ENCODE measurements at places on chromosomes 5 and 9.

DNA sequence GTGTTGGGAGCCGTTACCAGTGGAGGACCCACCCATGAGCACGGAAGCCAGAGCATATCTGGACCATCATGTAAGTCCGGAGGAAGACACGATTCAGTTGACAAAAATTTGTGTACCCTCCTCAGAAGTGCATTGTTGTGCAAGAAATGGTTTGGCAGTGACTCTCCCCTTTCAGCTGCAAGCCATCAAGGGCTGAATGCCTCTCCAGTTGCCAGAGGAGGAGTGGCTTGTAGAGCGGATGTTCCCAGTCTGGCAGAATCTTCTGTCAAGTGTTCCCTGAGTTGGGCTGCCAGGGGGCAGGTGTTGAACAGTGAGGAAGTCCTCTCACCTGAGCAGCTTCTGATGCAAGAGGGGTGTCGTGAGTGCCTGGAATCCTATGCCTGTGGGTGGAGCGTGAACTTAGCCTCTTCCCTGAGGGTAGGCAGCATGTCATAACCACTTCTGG, 27.6 kb upstream of the CDKN2AIPNL start:
- DNase-seq, result no peak

DNA sequence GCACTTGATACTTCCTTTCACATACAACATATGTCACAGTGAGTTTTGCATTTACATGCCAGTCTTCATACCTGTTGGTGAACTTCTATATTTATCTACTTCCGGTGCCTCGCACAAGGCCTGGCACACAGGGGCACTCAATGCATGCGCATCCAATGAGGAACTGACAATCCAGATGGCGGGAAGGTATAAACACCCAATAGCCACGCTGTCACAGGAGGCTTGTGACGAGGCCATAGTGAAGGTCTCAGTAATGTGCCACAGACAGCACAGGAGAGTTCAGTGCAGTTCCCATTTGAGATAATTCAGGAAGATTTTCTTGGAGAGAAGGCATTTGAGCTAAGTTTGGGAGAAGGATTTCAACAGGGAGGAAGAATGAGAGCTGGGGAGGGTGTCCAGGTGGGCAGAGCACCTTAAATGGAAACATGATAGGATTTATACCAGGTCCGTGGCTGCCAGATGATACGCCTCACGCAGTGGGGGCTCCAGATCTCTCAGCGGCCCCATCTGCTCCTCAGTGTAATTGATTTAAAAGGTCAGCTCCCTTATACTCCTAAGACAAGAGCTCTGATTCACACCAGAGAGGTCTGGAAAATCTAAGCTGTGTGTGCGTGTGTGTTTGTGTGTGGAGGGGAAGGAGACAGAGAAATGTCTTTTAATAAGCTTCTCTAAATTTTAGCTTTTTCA, 206.2 kb downstream of the DCP2 start:
- no peak for DNase-seq

DNA sequence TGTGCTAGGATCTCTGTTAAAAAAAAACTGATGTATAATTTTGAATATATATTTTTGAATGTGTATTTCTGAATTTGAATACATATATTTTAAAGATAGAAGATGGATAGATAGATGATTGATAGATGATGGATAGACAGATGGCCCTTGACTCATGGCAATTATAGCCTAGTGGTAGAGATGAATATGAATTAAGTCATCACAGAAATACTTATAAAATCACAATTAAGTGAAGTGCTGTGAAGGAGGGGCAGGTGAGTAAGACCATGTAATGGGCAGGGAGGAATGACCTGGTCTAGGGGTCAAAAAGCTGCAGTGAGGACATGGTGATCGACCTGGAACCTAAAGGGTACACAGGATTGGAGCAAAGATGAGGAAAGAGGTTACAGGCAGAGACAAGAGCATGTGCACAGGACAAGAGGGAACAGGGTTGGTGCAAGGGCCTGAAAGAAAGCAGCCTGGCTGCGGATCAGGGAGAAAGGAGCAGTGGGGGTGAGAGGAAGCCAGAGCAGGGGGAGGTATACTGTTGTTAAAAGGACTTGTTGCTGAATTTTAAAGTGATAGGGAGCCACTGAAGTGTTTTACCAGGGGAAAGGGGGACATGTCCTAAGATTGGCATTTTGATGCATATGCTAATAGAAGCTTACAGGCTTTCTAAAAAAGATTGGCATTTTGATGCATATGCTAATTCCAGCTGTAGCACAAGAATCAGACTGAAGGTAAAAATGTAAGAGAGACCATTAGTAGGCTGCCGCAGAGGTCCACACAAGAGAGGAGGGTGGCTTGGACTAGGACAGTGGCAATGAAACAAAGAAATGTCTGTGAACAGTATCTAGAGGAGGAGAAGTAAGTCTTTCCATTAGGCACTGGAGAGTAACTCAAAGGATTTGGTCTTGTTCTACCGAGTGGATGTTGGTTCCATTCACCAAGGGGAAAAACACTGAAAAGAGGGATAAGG, 527.8 kb downstream of the AGTPBP1 start:
- no peak for DNase-seq

DNA sequence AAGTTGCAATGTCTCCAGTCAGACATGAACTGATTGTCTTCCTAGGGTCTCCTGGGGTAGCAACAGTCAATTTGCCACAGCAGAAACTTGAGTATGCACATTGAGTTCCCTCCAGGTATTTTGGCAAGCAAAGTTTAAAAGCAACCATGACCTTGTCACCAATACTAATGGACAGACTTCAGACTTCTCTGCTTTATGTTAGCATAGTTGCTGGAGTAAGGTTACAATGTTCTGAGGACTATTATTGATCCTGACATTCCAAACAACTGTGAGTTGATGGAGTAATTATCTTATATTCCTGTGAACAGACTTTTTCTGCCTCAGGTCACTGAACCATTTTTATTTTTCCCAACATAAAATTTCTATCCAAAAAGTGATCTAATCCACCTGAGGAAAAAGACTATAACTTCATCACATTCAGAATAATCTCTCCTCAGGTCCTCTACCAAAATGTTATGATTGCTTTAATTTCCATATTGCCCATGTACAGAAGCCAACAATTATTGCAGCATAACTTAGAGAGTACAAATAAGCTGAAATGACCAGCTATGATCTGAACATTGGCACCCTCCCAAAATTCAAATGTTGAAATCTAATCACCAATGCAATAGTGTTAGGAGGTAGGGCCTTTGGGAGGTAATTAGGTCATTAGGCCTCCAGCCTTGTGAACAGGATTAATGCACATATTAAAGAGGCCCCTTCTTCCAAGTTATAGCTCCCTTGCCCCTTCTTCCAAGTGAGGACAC, 228.3 kb downstream of the PDE4D start:
- DNase-seq, result no peak

GRCh38 chr5:143312822-143313221, 90.7 kb downstream of the NR3C1 start:
- DNase-seq, result no peak

DNA sequence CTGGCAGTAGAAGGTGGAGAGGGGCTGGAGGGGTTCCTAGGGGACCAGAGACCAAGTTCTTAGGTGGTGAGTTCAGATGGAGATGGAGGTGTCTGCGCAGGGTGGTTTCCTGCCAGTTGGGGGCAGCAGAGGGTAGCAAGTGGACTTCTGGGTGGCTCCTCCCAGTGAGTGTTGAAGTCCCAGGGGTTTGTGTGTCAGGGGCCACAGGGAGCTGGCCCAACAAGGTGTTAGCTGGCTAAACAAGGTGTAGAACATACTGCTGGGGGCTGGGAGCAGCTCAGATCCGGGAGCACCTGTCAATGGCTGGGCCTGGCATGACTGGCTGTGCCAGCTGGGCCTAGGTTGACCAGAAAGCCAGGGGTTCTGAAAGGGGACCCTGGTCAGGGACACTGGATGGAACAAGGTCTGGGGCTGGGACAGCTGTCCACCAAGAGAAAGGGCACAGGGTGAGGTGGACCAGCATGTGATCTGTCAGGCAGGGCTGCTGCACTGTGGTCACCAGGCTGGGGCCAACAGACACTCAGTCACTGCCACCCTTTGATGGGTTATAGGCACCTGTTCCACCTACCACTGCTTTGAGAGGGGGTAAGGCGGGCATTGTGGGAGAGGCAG, 35.6 kb downstream of the DAB2IP start:
- DNase-seq, result peak; percentile 57

GRCh38 chr9:6771722-6772121, 13.9 kb downstream of the KDM4C start:
- DNase-seq, result no peak

DNA sequence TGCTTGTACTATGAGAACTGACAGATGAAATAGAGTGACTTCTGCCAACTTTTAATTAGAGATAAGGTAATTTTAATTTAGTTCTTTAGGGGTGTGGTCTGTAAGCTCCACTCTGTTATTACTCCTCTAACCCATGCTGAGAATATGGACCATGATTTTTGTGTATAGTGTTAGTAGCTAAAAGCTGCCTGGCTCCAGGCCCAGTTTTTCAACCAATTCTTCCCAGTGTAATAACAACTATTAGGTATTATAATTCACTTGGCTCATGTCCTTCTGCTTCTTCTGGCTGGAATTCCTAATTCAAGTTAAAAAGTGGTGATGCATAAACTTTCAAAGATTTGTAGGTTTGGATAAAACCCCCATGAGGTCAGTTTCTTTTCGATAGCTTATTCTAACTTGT, 216.3 kb downstream of the ISL1 start:
- no peak for DNase-seq

- no peak for DNase-seq
These were observed 495.7 kb upstream of the CYLC2 start for GRCh38 chr9:102499468-102499867.

DNA sequence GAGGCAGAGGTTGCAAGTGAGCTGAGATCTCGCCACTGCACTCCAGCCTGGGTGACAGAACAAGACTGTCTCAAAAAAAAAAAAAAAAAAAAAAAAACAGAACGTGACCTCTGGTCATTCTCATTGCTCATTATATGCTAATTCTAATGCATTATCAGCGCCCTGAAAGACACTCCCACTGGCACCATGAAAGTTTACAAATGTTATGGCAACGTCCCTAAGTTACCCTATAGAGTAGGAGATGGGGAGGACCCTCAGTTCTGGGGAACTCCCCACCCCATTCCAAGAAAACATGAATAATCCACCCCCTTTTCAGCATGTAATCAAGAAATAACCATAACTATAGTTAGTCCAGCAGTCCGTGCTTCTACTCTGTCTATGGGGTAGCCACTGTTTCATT, 48.9 kb upstream of the DENND4C start:
- DNase-seq, result no peak

DNA sequence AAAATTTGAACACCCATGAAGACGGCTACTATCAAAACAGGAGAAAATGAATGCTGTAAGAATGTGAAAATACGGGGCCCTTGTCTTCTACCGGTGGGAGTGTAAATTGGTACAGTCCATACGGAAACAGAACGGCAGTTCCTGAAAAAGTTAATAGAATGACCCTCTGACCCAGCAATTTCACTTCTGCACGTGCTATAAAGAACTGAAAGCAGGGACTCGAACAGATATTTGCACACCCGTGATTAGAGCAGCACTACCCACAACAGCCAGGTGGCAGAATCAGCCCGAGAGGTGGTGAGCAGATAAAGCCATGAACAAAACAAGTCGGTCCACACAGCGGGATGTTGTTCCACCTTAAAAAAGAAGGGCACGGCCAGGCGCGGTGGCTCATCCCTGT, 22.6 kb upstream of the SLC12A7 start:
- DNase-seq, result no peak

- DNase-seq, result no peak
These were observed 25.1 kb upstream of the IRX2 start for GRCh38 chr5:2776337-2777302.

GRCh38 chr9:134600371-134600770, 41.2 kb upstream of the COL5A1 start:
- DNase-seq, result no peak

- DNase-seq, result no peak
These were observed 1.1 kb upstream of the SPRY4 start for GRCh38 chr5:142325725-142326479.

DNA sequence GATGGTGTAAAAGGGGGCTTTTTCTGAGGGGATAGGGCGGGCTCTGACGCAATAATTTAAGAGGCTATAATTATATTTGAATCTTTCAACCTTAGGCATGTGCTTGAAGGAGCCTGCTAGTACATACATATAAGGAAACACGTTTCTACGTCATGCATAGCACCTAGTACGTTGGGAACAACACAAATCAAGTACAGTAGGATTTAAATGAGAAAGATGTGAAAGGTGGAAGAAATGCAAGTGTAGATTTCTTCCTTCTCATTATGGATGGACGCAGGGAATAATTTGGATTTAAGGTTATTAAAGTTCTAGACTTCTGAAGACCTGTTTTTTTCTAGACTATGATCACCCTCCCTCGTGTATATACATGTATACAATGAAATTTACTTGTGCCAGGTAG, 927 bp upstream of the CDO1 start:
- no peak for DNase-seq

DNA sequence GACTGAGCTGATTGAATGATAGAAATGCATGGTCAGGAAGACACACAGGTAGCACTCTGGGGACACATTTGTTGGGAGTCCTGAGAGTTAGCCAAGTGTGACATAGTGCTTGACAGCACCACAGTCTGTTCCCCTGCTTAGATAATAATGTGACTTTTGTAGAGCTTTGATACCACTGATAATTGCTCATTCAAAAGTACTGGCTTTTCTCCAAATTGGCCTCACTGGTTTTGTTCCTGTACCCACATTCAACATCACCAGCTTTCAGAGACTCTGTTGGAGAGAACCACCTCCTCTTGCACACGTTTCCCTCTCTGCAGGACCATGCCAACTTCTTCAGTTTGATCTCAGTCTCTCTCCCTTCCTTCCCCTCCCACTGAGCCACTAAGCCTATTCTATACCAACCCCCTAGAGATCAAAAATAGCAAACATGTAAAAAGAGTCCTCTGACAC, 52.5 kb upstream of the IL7R start:
- no peak for DNase-seq

DNA sequence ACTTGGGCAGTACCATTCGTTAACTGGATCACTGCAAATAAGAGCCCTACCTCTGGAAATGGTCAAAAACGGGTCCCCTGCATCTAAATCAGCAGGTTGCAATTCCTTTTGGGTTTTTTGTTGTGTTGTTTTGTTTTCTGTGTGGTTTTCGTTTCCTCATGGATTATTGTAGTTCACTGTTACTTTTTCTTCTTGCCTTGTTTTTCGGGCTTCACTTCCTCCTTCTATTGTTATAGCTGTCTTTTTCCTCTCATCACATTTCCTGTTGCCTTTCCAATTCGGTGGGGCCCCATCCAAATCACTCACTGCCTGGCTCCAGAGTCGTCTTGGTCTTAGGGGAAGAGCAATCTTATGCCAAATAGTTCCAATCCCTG, 8.7 kb upstream of the SSBP2 start:
- DNase-seq, result no peak

DNA sequence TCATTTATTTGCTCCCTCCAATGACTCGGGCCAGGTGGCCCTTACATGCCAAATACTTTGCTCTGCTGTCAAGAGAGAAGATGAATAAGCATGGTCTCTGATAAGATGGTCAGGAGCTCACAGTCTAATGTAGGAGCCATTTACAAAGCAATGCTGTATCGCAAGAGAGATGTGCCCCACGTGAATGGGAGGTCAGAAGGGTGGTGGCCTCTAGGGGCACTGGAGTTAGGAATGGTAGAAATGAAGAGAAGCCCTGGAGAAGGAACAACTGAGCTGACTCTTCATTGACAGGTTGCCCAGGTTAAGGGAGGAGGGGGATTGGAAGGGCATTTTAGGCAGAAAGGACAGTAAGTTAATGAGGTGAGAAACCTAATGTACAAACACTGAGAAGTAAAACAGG, 286.5 kb downstream of the KCTD16 start:
- DNase-seq, result no peak

Measured in CD4-positive, alpha-beta T cell treated with Interleukin-17A for 1 hour (primary cell).